ENCODE measurements at places on chromosomes 3 and 15.

GRCh38 chr15:73568564-73569280 lies 64.5 kb downstream of the NPTN start:
- no peak for DNase-seq

- no peak for DNase-seq
Measured at GRCh38 chr3:88032245-88032644, 26.6 kb downstream of the CGGBP1 start.

- DNase-seq = no peak
Measured at GRCh38 chr3:185442031-185442430, 56.8 kb downstream of the TMEM41A start.

DNA sequence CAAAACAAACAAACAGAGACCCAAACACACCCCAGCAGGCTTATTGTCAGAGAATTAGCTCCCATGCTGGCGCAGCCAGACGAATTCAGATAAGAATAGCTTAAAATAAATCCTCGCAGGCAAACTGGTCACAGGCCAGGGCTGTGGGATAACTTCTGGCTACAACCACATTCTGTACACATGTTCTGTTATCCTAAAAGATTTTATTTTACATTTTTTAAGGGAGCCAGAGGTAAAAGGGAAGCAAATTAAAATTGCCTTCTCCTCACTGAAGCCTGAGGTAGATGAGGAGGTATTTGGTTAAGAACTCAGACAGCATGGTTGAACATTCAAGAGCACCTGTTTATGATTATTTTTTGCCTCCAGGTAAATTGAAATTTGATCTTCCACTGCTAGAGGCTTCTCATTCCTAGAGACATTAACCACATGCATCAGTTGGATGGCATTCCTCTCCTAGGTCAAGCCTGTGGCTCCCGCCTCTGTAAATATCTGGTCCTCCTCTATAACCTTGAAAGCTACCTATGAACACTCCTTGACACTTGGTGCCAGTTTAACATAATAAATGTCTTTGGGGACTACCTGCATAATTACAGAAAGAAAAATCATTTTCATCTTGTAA lies 190.3 kb downstream of the SATB1 start:
- no peak for DNase-seq

- no peak for DNase-seq
Measured at GRCh38 chr3:7112523-7113056, 251.7 kb downstream of the GRM7 start.

DNA sequence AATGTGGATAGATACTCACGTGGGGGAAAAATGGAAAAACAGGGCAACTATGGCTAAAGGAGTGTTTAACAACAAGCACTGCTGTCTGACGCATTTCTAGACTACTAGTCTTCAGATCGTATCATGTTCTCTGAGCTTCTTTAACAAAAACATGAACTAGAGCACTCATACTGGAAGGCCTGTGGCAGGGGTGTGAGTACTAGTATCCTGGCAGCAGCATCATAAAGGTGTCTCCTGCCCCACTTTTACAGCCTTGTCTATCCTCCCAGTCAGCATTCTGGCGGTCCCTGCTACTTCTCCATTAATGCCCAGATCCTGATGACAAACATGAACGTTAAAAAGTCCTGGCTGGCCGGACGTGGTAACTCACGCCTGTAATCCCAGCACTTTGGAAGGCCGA lies 4.0 kb downstream of the FMN1 start:
- DNase-seq = no peak

- no peak for DNase-seq
Measured at GRCh38 chr15:74917676-74918075, 11.0 kb upstream of the FAM219B start.

GRCh38 chr3:115659253-115660220 lies 36.2 kb downstream of the GAP43 start:
- DNase-seq = peak; percentile 9

DNA sequence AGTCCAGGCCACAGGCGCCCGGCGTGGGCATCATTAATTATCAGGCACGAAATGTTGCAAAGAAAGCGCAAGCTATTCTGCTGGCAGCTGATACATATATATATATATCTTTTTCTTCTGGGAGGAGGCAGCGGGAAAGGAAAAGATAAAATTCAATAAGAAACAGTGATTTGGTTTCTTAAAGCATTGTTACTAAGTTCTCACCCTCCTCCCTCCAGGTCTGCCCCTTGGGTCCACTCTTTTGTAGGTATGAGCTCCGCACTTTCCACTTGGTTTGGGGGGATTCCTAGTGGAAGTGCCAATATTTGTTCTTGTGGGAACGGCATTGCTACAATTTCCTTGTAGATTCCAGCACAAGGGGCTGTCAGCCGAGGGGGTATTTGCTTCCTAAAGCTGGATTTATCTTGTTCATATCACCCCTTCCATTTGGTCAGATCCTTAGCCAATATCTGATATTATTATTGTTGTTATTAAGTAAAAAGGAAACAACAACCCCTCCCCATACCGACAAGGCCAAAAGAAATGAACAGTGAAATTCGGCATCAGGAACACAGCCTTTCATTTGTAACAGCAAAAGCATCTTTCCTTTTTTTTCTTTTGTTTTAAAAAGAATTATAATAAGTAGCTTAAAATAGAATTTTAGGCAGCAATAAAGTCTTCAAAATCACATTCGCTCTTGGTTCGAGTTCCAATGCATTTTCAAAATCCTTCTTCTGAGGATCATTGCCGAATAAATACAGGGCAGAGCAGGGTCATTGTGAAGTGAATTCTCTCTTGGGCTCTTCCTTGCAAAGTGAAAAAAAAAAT lies 15.6 kb downstream of the ZIC1 start:
- DNase-seq = no peak

GRCh38 chr3:132382688-132383194 lies 34.6 kb upstream of the DNAJC13 start:
- no peak for DNase-seq

DNA sequence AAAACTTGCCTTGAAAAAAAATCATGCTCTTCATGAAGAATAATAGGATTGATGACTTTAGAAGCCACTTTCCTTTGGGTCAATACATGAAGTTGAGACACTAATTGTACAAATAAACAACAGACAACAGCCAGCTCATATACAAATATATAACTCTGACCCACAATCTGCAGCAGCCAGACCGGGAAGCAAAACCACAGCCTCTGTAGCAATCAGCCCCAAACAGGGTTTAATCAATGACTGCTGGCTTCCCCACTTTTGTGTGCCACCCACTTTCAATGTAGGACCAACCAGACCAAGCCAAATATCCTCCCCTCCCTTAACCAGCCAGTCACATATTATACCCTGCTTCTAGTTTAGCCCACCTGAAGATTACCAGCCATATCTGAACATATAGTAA lies 39.0 kb downstream of the IFT57 start:
- no peak for DNase-seq

DNA sequence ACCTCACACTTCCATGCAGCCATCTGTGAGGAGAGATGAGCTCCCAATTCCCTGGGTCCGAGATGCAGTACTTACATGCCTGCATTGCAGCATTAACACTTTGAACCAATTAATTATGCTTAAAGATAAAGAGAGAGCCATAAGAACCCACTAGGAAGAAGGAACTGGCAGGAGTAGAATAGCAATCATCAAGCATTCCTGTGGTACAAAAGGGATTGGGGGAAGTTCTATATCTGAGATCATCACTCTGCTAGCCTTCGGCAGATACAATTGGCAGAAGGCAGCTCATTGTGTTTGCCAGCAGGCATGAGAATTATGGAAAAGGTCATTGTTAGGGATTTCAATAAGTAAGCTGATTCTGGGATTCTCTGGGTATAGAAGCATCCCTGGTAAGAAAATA lies 891.4 kb downstream of the NTRK3 start:
- DNase-seq = no peak

GRCh38 chr3:16998236-16998923 lies 113.6 kb downstream of the PLCL2 start:
- no peak for DNase-seq

GRCh38 chr15:32872621-32873283 lies 154.9 kb downstream of the GREM1 start:
- no peak for DNase-seq

- DNase-seq = no peak
Measured at GRCh38 chr15:65298731-65299130, 2.9 kb downstream of the RNU5A-1 start.

DNA sequence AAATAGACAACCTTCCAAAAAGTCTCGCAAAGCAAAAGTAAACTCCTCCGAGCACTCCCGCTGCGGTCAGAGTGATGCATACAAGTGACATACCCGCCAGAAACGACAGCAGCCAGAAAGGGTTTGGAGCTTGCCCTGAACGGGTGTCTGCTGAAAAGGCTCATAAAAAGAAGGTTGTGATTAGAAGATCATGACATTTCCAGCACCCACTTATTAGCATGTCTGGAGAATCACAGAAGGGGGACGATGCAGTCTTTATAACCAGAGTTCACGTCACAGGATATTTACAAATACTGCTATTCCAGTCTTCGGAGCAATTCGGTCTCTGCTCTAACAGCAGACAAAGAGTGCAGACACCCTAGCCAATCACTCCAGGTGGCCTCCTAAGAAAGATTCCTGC lies 59.1 kb upstream of the FRMD4B start:
- no peak for DNase-seq

- DNase-seq = no peak
Measured at GRCh38 chr15:70362350-70362749, 264.6 kb upstream of the TLE3 start.

- DNase-seq = no peak
Measured at GRCh38 chr3:172213200-172213599, 173.8 kb downstream of the FNDC3B start.

GRCh38 chr3:194837457-194838127 lies 151.9 kb downstream of the FAM43A start:
- DNase-seq = no peak

- DNase-seq = no peak
Measured at GRCh38 chr3:136353461-136353860, 103.3 kb downstream of the PCCB start.

DNA sequence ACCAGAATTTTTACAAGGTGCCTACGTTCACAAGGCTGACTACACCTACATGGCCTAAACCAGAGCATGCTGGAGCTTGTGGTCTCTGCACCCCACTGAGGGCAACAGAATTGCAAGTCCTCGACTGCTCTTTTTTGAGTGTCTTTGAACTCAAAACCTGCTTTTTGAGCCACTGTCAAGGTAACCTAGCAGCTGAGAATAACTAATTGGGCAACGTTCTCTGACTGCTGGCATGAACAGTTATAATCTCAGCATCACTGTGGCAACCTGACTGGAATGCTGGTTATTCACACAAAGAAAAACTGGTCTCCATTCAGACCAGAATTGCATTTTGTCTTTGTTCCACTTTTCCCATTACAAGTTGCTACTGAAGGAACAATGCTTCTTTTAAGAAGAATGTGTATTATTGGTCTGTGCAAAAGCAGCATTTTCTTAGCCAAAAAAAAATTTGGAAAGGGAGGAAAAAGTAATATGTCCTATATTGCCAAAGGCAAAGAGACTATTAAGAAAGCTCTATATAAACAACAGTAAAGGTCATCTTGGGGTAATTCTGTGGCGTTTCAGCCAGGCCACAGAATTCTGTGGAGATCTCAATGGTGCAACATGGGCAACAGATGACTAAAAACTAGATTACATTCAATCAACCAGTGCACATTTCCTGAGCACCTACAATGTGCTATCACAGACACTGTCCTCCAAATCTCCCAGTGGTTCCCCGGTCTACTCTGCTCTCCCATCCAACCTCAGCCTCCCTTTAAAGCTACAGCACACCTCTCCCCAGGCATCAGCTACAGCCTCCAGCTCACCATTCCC lies 76.8 kb downstream of the TNIK start:
- no peak for DNase-seq

DNA sequence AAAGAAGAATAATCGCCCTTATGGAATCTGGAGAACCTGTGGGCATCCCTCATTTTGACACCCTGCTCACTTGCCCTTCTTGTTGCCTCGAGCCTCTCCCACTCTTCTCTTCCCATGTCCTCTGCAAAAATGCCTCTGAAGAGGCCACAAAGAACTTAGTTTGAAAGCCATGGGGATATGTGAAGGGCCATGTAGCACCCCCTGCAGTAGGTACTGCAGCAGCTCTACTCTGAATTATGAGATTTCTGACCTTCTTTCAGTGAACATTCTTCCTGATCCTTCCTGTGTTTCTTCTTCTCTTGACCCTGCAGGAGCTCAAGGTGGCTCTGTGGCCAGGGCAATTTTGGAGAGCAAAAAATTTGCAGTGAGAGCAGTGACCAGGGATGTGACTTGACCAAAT lies 30.4 kb upstream of the TRA2B start:
- DNase-seq = no peak

DNA sequence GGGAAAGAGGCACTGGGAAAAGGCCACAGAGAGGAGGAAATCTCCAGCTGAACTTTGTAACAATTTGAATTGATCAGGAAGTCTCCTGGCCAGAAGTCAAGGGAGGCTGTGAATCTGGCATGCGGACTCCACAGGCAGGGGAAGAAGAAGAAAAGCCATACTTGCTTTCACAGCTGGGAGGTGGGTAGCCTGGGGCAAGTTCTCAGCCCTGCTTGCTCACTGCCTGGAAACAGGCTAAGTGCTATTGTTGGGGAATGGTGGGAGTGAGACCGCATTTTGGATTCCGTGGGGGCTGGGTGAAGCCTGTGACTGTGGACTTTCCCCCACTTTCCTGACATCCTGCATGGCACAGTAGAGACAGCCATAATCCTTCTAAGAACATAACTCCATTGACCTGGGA lies 168.8 kb upstream of the CD96 start:
- DNase-seq = no peak

DNA sequence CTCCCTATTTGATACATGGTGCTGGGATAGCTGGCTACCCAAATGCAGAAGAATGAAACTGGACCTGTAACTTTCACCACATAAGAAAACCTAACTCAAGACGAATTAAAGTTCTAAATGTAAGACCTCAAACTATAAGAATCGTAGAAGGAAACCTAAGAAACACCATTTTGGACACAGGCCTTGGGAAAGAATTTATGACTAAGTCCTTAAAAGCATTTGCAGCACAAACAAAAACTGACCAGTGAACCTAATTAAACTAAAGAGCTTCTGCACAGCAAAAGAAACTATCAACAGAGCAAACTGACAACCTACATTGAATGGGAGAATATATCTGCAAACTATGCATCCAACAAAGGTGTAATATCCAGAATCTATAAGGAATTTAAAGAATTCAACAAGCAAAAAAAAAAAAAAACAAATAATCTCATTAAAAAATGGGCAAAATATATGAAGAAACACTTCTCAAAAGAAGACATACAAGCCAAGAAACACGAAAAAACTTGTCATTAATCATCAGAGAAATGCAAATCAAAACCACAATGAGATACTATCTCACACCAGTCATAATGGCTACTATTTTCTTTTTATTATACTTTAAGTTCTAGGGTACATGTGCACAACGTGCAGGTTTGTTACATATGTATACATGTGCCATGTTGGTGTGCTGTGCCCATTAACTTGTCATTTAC lies 37.0 kb downstream of the HDGFL3 start:
- DNase-seq = no peak
